ENCODE measurements at places on chromosomes 6 and 20. TPM values are rescaled to one million over a fixed set of nuclear protein-coding genes. Genes with fewer than 3 reads are reported as not detected.

The IMPG1 gene
- not detected for total RNA-seq

GRCh38 chr6:123986938-123987337 is 183.3 kb downstream of the NKAIN2 start:
- DNase-seq: no peak

DNA sequence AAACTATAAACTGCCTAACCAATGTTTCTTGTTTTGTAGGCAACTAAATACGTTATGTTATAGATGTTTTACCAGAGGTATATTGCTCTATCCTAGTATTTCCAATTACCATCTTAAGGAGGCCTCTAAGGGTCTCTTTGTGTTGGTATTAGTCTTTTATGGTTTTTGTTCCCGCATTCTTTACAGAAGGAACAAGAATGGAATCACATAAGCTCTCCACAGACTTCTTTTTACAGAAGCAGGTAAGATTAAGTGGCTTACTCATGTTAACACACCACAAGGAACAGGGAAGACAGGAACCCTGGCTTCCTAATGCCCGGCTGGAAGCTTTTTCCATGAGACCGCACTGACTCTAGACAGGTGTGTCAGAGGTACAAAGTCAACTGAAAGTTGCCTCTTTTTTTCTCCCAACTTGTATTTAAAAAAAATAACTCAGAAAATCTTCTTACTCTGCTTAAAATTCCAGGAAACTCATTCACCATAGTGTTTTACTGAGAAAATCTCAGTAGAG is 55.1 kb downstream of the FKBP5 start:
- DNase-seq: no peak

The IP6K3 gene
- total RNA-seq: not detected

DNA sequence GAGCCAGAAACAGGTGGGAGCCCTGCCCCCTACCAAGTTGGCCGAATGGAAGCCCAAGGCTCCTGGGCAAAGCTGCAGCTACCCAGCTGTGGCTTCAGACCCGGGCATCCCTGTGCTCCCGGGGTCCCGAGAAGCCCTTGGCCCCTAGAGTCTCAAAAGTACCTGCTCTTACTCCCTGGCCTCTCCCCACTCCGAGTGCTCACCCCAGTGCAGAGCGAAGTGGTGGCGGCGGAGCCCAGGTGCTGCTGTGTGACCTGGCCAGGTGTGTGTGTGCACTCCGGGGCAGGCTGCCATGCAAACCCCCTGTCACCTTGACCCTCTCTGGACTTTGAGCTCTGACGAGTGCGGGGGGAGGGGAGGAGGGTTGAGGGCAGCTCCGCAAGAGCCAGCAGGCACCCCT is 493.8 kb upstream of the MANEA start:
- DNase-seq: no peak

The IL17A gene
- not detected for total RNA-seq

DNA sequence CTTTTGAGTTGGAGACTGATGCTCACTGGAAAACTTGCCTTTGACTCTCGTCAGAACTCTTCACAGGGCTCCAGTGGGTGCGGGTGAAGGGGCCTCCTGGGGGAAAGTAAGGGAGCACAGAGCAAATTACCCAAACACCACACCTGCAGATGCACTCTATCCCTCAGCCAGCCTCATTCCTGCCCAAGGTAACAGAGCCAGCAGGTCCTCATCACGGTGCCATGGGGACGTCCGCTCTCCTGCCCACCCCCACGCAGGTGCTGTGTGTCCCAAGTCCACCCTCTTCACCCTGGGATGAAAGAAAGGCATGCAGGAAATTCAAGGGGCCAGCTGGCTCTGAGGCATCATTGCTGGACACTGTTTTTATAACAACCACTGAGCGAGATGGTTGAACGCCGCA is 269.0 kb downstream of the SMOC2 start:
- DNase-seq: no peak

GRCh38 chr20:7038029-7038428 is 270.5 kb downstream of the BMP2 start:
- no peak for DNase-seq

DNA sequence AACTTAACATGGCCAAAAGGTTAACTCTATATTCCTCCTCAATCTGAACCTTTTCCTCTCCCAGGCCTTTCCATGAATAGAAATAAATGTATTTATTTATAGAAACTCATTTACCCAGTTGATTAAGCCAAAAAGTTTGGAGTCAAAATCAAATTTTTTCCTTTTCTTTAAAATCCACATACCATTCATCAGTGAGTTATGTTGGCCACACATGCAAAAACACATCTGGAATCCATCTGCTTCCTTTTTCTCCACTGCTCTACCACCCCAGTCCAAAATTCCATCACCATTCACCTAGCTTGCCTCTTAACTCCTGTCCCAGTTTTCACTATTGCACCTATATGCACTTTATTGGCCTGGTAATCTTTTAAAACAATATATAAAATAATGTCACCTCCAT is 62.4 kb upstream of the TMEM200A start:
- DNase-seq: no peak

The RBM12 gene
- 126 TPM for total RNA-seq

DNA sequence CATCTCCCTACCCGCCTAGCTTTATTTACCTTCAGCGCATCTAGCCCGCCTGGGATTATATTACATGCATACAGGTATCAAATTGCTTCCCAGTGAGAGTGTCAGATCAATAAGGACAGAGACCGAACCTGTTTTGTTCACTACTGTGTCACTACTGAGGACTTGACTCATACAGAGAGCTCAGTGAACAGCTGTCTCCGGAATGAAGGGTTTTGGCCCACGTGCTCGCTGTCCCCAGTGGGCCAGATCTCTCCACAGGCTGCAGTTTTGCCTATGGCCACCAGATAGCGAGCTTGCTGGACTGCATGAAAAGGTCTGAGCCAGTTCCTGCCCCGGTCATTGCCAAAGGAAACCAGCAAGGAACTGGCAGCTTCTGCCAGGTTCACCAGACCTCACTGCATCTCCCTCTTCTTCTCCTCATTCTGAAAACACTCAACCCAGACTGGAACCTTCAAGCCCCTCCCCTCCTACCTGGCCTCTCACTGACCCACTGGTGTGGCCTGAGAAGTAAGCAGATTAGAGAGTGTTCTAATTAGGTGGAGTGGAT is 150.8 kb downstream of the ZMYND8 start:
- DNase-seq: peak; percentile 31

DNA sequence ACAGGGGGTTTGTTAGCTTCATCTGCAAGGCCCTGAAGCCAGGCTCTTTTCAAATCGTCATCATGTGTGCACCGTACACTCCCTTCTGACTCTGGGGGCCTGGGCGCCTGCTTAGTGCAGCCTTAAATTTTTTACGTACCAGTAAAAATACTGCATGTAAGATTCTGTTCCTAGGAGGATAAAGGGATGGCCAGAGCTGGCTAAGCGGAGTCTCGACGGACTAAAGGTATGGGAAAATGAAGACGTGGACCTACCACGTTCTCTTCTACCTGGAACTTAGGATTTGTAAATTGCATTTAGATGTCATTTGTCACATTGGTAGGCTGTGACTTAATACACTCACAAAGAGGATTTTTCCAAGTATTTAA is 149.3 kb upstream of the AFDN start:
- no peak for DNase-seq

GRCh38 chr6:111642463-111643158 is 36.9 kb upstream of the TRAF3IP2 start:
- DNase-seq: peak; percentile 21

DNA sequence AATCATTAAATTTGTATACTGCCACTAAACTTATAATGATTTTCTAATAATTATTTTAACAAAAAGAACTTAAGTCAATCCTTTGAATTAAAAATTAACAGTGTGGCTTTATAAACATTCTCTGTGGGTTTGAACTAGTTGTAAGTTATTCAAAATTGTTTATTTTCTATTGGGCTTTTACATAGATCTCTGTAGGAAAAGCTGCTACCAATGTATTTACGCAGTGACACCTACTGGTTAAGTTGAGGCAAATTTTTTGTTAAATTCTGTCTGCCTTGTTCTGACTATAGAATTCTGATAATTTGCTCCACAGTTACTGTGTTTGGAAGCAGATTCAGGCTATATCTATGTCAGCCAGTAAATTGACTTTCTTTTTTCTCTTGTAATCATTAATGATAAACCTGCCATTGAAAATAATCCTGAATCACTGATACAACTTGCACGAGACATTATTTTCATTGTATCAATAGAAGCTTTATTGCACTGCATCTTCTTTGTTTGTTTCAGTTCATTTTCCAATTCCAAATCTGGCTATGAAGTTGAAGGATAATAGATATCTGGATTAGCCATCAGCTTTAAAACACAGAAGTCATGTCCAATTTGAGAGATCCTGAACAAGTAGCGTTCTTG is 66.0 kb upstream of the UTRN start:
- DNase-seq: peak; percentile 8

DNA sequence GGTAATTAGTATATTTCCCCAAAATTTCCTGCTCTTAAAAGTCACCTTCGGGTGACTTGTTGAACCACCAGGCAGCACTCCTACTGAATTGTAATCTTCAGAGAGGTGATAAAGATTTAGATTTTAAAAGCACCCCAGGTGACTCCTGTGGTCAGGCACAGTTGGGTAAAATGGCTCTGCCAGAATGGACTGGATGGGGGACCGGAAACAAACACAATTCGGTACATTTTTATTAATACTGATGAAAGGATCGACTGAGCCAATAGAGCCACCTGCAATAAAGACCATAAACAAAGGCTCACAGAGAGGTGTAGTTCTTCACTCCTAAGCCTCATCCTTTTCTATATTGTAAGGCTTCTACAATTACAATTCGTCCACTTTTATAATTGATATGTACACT is 19.6 kb upstream of the FAM83C start:
- DNase-seq: no peak

DNA sequence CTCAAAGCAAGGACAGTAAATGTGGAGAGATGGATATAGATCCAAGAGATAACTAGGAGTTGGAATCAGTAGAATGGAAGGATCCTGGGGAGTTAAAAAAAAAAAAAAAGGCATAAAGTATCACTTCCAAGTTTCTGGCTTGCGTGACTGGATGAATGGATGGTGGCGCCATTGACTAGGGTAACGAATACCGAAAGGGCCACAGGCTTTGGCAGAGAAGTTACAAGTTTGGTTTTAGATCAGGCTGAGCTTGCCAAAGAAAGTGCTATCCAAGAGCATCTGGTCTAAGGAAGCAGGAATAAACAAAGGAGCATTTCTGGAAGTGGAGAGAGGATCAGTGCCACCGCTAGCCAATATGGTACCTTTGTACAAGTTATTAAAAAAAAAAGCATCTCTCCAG is 17.5 kb downstream of the L3MBTL1 start:
- no peak for DNase-seq

DNA sequence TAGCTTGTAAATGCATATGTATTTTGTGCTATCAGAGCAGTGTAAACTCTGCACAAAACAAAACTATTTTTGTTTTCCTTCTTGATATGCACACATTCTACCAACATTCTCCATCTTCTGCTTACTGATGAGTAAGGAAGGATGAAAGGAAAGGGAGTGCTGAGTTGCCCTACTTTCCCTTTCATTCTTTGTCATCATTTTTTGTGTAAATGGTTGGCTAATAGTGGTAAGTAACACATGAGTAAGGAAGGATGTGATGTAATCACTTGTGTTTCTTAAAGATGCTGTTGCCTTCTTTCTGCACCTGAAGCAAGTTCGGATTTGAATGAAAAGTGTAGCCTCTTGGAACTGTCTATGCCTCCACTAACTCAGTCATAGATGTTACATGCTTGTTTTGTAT is 4.6 kb upstream of the REV3L start:
- DNase-seq: peak; percentile 83

GRCh38 chr20:43537921-43538877 is 20.6 kb upstream of the SGK2 start:
- DNase-seq: no peak

GRCh38 chr20:48184229-48184628 is 398.9 kb upstream of the SULF2 start:
- no peak for DNase-seq

- no peak for DNase-seq
These were observed 955.2 kb upstream of the EYS start for GRCh38 chr6:66662196-66662595.

DNA sequence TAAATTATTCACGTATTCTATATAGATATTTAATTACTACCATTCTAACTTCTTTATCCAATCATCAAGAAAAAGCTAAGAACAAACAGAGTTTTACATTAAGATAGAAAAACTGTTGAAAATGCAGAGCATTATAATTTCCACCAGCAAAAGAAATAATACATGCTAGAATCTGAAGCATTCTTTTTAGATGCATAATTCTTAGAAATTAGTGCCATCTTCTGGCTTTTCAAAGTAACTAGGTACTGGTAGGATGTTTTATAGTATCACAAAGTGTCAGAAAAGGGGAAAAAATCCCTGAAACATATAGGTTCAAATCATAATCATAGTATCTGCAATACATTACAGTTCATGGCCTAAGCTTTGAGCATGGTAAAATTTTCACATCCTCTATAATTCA is 178.9 kb downstream of the PHF3 start:
- no peak for DNase-seq

- DNase-seq: no peak
These were observed 64.8 kb upstream of the TMEM30A start for GRCh38 chr6:75349262-75349984.

The BPI gene
- not detected for total RNA-seq

- DNase-seq: no peak
These were observed 5.7 kb upstream of the PLN start for GRCh38 chr6:118542184-118542952.

GRCh38 chr20:3616250-3616649 is 46.9 kb downstream of the GFRA4 start:
- DNase-seq: no peak

The PAX1 gene
- not detected for total RNA-seq

DNA sequence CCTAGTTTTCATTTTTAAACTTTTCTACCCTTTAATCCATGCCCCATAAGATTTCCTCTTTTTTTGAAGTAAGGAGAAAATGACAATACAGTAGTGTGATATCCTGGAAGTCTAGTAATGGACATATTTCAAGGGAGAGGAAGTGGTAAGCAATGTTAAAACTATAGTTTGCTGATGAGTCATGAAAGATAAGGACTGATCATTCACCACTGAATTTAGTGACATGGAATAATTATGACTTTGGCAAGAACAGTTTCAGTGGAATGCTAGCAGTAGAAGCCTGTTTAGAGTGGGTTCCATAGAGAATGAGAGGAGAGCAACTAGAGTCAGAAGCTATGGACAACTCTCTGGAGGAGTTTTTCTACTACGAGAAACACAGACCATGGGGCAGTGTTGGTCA is 24.9 kb upstream of the SLC2A12 start:
- no peak for DNase-seq

DNA sequence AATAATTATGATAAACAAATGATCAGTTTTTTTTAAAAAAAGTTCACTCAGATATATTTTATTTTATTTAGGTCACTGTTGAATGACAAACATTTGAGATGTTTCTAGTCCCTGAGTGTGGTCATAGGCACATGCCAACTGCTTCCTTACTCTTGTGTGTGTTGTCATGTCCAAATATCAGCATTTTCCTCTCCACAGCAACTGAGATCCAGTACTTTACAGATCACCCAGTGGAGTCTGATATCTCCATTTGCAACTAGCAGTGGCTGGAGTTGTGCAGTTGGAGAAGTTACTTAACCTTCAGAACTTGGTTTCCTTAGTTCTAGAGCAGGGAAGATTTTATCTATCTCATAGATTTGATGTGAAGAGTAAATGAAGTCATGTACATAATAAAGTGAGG is 101.3 kb downstream of the MYB start:
- DNase-seq: no peak

The CD40 gene
- total RNA-seq: 103 TPM

All from GM12878 (cell line).